Stimulated activated CD4-positive, alpha-beta T cell treated with anti-CD3 and anti-CD28 coated beads, Interleukin-12 subunit alpha, Interleukin-12 subunit beta, amount 100 ng/mL, for 4 hours (primary cell): ENCODE measurements at places on chromosomes 6 and 20.

- no peak for DNase-seq
Measured at GRCh38 chr6:127096167-127096566, 22.3 kb upstream of the RSPO3 start.

DNA sequence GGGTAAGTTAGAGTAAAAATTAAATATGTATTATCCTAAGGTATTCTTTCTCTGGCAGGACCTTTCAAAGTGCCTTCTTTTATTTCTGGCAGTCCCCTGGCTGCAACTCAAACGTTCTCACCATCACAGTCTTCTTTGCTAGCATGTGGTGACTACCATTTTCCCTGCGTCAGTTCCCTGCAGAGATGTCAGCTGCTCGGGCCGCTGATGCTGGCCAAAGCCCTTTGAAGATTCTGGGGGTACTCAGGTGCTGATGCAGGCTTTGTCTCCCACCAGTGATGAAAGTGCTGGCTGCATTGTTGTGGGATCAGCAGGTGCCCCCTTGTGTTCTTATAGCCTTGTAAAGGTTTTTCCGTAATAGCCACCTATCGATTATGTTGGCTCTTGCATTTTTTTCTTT lies 140.1 kb downstream of the BTBD3 start:
- DNase-seq = no peak

GRCh38 chr6:88869263-88870020 lies 94.0 kb downstream of the RNGTT start:
- DNase-seq = no peak

DNA sequence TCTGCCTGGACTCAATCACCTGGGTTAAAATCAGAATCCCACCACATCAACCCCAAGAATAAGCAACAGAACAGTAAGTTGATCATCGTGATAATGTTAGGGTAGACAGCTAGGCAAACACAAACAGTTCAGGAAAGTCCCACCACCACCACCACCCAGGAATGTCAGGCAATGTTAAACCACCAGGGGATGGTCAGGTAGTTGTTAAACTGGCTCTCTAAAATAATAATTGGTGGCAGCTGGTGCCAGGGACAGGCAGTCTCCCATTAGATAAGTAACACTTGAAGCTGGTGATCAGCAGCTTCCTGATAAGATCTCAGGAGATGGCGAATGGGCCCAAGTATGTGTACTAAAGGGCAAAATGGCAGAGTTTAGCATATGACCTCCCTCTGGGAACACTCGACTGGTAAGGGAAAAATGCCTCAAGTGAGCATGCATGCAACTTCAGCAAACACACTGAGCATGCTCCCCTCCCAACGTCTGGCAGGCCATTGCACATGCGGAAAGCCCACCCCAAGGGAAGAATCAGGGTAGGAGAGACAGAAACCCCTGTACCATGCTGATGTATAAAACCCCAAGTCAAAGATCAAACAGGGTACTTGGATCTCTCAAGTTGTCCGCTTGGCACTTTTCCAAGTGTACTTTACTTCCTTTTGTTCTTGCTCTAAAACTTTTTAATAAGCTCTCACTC lies 66.6 kb downstream of the IPCEF1 start:
- no peak for DNase-seq

DNA sequence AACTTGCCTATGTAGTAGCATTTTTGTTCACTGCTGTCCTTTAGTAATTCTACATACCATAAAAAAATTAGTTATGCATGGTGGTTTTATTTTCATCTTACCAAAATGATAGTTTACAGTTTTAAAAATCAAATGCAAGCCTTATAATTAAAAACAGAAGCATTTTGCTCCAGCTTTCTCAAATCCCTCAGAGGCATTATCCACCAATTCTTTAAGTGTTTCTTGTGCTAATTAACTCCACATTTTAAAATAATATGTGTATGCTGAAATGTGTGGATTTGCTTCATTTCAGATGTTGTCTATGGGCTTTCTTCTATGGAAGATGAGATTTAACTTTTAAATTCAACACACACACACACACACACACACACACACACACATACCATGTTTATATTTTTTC lies 49.3 kb downstream of the PCSK2 start:
- DNase-seq = no peak

GRCh38 chr20:18225632-18226031 lies 62.7 kb upstream of the ZNF133 start:
- no peak for DNase-seq

- no peak for DNase-seq
Measured at GRCh38 chr6:157440171-157440570, 59.2 kb downstream of the ZDHHC14 start.
